ENCODE measurements at places on chromosomes 6 and 20.
A peak's percentile ranks its signal among the peaks of the same experiment; 100 is the strongest.

DNA sequence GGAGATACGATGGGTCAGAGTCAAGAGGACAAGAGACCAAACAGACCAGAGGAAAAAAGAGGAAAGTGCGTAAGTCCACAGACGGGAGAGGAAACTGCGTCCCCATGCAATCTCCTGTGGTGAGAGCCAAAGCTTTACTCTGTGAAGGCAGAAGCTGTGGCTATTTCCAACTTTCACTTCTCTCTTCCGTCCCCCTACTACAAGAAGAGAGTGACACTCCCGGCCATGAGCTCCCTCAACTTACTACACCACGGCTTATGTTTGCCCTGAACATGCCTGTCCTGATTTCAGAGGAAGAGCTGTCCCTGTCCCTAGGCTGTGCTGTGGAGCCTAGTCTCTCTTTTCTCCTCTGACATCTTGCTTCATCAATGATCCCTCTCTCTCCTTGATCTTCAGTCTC lies 11.5 kb upstream of the SSR1 start:
- DNase-seq: peak; percentile 74

GRCh38 chr20:574297-574942 lies 30.8 kb upstream of the CSNK2A1 start:
- DNase-seq: no peak

DNA sequence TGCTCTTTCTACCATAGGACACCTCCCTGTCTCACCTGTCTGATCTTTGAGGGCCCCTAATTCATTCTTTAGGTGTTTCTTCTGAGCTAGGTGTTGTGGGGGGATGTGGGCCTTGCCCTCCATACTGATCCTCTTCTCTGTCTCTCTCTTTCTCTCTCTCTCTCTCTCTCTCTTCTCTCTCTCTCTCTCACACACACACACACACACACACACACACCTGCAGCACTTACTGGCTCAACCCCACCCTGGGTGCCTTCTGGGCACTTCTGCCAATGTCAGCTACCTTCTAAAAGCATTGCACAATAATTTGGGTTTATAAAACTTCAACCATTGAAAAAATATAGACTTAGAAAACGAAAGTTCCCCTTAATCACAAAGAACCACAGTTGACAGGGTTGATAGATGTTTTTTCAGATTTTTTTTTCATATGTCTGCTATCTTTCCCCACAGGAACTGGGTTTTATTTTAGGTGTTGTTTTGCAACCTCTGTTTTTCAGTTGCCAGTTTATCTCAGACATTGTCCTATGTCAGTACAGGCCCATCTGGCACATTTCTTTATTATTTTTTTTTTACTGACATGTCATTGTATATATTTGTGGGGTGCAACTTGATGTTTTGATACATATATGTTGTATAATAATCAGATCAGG lies 28.1 kb downstream of the PKIG start:
- peak; percentile 41 for DNase-seq

DNA sequence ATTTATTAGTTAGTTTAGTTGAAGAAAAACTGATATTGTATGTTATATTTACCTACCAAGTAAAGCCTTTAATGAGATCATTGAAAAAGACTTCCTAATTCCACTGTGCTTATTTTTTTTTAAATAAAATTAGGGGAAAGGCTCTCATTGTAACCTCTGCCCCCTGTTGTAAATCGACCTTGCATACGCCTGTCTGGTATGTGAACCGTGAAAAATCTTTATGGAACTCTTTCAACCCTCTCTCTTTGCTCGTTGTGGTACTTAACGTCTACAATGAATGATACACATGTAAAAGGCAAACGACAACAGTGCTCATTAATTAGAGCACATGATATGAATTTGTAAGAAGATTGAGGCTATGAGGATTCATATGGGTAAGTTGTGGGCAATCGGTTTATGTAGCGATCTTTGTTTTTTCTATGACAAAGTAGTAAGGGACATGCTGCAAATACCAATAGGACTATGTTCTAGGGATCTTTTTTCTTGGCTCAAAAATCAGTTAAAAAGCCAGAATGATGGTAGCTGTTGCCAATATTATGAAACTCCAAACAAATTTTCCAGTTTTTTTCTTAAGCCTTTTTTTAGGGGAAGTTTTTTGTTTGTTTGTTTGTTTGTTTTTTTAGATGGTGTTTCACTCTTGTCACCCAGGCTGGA lies 119.0 kb upstream of the MCHR2 start:
- DNase-seq: no peak

GRCh38 chr6:37029249-37029971 lies 24.0 kb downstream of the FGD2 start:
- peak; percentile 85 for DNase-seq

- no peak for DNase-seq
These were observed at the start of gene FHL5 for GRCh38 chr6:96562886-96563285. Gene FHL5 (plus strand): TSS chr6:96563128. CDS start chr6:96603614, 40,486 bp downstream.

DNA sequence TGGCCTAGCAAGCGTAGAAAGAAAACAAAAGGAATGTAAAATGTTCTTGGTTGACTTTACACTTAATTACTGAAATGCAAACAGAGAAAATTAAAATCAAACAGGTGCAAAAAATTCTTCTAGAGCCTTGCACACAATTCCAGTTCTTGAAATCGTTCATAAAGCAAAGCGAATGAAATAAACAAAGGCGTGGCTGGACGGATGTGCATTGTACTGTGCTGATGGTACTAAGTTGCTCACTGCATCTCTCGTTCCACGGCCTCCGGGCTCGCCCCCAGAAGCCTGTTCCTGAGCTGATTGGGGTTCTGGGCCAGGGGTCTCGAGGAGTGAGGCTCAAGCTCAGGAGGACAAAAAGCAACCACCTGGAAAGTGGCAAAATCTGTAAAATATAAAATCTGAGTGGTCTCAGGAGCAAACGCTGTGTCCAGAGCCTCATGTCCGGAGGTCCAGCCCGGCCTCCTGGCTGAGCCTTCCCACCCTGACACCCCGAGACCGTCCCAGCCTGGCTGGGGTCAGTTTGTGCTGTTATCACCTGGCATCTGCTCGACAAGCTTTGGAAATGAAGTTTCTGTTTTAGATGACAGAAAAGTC lies 71.3 kb downstream of the TTLL2 start:
- no peak for DNase-seq

DNA sequence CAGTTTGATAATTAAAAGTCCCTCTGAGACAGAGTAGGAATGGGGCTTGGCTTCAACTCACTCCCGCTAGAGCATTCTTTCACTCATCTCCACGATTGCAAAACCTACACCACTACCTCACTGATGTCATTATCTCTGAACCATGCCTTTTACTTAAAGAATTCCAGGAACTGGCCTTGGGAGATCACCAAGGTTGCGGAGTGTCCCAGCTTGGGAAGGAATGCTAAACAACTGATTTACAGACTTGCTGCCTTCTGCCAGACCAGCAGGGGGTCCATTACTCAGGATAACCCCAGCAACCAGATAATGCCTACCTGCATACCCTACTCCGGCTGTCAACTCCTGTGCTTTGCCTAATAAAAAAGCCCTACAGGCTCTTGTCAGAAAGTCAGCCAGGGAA lies 102.2 kb upstream of the RALGAPA2 start:
- DNase-seq: no peak

DNA sequence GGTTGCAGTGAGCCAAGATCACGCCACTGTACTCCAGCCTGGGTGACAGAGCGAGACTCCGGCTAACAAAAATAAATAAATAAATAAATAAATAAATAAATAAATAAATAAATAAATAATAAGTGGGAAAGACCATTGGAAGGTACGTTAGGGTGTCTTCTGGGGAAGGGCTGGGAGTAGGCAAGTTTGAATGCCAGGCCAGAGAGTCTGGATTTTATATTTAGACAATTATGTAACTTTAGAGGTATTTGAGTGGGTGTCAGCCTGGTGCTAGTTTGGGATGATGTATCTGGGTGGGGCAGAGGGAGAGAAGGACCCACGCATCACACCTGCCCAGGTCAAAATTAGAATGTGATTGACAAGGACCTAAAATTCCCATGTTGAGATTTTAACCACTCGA lies 108.5 kb upstream of the PRND start:
- DNase-seq: no peak

- no peak for DNase-seq
These were observed 49.4 kb downstream of the ERMARD start for GRCh38 chr6:169800668-169801395.

GRCh38 chr20:12860619-12861247 lies 148.0 kb upstream of the SPTLC3 start:
- DNase-seq: no peak

DNA sequence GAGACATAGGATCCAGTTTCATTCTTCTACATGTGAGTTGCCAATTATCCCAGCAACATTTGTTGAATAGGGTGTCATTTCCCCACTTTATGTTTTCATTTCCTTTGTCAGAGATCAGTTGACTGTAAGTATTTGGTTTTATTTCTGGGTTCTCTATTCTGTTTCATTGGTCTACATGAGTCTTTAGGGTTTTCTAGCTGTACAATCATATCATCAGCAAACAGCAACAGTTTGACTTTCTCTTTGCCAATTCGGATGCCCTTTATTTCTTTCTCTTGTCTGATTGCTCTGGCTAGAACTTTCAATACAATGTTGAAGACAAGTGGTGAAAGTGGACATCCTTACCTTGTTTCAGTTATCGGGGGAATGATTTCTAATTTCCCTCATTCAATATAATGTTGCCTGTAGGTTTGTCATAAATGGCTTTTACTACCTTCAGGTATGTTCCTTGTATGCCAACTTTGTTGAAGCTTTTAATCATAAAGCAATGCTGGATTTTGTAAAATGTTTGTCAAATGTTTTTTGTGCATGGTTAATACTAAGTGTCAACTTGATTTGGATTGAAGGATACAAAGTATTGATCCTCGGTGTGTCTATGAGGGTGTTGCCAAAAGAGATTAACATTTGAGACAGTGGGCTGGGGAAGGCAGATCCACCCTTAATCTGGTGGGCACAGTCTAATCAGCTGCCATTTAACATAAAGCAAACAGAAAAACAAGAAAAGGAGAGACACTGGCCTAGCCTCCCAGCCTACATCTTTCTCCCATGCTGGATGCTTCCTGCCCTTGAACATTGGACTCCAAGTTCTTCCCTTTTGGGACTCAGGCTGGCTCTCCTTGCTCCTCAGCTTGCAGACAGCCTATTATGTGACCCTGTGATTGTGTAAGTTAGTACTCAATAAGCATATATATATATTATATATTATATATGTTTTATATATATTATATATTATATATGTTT lies 23.3 kb downstream of the MICA start:
- DNase-seq: no peak

- DNase-seq: no peak
These were observed 30.9 kb upstream of the TULP1 start for GRCh38 chr6:35543459-35544193.

DNA sequence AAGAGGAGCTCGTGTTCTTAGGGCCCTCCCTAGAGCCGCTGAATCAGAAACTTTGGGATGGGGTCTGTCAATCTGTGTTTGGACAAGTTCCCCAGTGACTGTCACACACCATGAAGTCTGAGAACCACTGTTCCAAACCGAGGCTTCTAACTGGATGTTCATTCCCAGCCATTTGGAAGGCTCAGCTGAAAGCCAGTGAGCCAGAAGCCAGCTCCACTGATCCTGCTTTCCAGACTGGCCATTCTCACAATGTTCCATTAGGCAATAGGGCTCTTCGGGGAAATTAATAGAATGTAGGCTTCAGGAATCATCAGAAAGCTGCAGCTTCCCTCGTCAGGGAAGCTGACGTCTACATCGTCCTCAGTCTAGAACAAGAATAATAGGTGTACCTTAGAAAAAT lies 90.8 kb upstream of the QKI start:
- no peak for DNase-seq

DNA sequence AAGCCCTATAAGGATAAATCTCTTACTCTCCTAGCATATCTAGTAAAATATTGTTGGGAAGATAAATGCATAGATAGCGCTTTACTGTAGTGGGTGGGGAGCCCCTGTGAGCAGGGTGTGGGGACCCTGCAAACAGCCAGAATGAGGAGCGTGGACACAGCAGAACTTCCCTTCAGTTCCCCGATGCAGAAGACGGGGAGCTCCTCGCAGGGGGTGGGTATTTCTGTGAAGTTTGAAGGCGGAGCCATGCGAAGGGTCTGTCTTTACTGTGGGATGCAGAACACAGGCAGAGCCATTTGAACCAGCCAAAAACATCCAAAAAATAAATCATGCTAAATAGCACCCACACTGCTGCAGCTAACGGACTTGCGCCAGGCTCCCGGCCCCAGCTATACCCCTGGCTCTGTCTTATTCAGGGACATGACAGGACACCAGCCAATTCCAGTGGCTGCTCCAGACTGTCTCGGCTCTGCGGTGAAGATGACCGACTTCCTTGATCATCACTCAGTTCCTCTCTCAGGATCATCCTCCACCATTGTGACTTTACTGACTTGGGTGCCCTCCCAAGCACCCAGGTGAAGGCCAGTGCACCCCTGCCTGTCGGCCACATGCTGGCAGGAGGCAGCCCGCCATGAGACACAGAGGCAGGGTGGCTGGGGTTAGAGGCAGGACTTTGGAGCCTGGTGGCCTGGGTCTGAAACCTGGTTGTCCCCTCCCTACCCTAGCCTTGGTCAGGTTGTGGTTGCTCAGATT lies 134.5 kb downstream of the SMOC2 start:
- no peak for DNase-seq

DNA sequence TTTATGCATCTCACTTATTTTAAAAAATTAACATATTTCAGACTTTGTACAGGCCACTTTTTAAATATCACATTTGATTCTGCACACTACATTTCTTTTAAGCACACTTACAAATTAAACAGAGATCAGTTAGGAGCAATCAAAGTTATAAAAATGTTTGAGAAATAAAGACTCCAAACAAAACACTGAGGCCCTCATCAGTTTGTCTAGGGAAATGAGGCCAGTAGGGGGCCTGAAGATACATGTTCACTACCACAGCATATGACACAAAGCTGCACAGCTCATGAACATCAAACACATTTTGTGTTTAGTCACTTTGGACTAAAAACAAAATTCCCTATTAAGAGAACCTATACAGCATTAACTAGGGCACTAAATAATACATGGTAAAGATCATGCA lies 180.5 kb downstream of the PDE7B start:
- peak; percentile 5 for DNase-seq

DNA sequence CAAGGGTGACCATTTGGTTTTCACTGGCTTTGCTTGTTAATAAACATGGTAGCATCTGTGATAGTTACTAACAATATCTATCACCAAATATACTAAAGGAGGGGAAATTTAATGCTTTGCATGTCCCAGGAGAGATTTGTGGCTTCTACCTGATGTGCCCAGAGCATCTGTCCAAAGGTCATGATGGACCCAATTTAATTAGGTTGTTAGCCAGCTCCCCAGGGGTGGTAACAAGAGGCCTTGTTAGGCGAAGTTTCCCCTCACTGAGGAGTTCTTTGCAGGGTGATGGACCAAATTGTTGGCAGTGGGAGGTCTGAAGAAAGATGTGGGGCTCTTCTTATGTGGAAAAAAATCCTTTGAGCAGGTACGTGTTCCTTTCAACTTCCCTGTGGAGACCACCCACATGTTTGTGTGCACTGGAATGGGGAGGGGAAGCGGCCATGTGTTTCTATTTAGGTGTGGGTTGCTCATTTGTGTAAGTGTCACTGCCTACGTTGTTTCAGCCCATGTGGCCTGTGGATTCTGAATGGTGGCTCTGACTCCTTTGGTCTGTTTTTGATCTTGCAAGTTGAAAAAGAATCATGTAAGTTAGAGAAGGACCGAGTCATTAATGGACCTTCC lies 137.6 kb downstream of the CLIC5 start:
- DNase-seq: no peak

Data from KBM-7 (cell line).